T-cell (primary cell): ENCODE measurements at places on chromosomes 1 and 21.

- DNase-seq: no peak
Observed at GRCh38 chr1:183227422-183228346, 41.6 kb downstream of the LAMC2 start.

DNA sequence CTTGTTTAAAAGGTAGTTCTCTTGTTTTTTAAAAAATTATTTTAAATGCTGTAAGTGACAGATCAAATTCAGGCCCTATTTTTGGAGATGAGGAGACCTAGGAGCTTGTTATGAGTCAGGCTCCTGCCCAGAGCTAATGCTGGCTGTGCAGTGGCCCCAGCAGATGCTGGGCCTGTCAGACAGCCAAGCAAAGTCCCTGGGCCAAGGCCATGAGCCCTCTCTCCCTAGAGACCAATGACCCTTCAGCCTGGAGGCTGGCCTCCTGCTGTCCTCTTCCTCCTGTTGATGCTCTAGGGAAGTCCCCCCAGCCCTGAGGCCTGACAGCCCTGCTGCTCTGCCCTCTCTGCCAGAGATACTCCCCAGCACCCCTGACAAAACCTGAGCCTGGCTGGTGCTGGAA is 128.1 kb upstream of the CTTNBP2NL start:
- DNase-seq: no peak

- DNase-seq: no peak
Observed at GRCh38 chr21:37869661-37870060, 46.6 kb downstream of the KCNJ6 start.

- no peak for DNase-seq
Observed at GRCh38 chr1:109468061-109468460, 1.7 kb downstream of the SYPL2 start.

GRCh38 chr1:21550097-21550496 is 40.9 kb downstream of the ALPL start:
- no peak for DNase-seq

DNA sequence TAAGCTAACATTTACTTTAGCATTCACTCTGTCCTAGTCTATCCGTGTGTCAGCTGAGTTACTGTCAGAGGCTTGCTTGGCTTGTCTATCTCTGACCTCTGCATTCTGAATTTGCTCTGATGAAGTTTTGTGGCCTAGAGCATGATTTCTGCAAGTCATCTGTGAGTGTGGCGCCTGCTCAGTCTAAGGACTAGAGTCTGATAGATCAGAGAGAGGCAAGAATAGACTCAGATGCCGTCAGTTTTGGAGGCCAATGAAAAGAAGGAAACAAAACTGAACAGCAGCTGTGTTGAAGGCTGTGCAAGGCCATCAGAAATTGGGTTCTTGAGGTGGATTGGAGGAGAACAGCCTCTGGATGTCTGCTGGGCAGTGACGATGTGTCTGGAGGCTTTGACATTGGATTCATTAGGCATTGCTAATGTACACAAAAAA is 573.1 kb downstream of the USP25 start:
- DNase-seq: no peak

DNA sequence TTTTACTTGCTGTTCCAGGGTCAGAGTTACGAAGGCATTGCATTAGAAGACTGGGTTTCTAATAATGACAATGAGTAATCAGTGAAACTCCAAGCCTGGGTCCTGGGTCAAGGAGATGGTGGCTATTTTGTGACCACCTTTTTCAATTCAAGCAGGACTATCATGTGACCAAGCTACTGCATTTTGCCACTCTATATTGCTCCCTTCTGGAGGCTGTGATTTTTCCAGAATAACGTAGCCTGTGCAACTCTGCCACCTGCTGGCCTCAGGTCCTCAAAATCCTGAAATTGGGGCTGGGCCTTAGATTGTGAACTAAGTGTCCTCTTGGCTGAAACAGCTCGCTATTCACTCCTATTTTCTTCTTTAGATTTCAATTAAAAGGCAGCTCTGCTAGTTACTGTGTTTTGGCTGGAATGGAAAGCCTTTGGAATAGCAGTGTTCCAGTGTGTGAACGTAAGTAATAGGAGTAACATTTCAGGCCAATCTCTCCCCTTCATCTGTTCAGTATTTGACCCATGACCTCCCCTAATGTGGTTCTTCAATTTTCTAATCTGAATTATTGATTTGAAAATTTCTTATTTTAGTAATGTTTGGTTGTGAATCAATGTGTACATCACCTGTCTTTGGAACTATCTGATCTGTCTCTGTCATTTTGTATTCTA is 52.9 kb upstream of the CD46 start:
- peak; percentile 3 for DNase-seq

GRCh38 chr1:195529881-195530280 is 1078.4 kb downstream of the KCNT2 start:
- no peak for DNase-seq

GRCh38 chr1:1098681-1099421 is 17.0 kb downstream of the C1orf159 start:
- no peak for DNase-seq
